HEK293T (cell line): ENCODE measurements at places on chromosomes 2 and 18.

- DNase-seq, result no peak
Observed at GRCh38 chr18:44968336-44968735, 287.6 kb downstream of the SETBP1 start.

GRCh38 chr2:144550084-144550483 is 30.2 kb upstream of the ZEB2 start:
- DNase-seq, result no peak

DNA sequence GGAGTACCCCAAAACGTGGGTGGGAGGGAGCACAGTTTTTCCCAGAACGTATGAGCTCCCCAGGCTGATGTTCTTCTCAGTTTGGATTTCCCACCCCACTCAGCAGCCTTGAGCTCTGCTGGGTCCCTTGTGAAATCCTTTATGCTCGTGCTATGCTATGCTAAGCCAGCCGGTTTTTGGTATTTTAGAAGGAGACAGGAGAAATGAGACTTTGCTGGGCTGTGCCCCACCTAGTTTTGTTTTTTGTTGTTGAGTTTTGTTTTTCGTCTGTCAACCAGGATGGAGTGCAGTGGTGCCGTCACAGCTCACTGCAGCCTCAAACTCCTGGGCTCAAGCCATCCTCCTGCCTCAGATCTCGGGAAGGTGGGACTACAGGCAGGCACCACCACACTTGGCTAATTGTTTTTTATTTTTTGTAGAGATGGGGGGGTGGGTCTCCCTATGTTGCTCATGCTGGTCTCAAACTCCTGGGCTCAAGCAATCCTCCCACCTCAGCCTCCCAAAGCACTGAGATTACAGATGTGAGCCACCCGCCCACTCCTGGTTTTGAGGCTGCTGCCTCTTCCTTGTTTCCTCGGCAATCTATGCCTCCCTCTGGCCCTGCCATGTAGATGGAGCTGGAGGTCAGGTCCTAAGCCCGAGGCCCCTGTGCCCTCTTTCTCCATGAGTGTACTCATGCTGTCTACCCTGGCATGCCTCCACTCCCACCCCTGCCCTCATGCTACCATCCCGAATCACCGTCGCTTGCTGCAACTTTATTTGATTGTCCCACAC is 17.5 kb upstream of the MGAT4A start:
- no peak for DNase-seq

DNA sequence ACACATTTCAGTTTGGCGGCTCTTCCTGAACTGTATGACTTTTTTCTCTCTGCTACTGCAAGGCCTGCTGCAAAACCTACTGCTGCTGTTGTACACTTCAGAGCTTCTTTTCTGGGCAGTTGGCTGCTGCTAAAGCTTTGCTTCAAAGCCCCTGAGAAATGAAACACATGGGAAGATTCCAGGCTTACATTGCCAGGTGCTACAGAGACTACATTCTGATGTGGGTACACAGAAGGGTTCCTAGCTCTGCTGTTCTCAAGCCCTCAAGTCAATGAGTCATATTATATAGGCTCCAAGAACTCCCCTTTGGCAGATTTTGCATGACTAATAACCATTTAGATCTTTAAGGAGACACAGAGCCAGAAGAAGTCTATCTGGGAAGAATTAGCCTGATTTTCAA is 12.9 kb upstream of the PGAP1 start:
- no peak for DNase-seq

- peak; percentile 65 for DNase-seq
Observed at GRCh38 chr2:235766278-235766677, 272.4 kb downstream of the AGAP1 start.

DNA sequence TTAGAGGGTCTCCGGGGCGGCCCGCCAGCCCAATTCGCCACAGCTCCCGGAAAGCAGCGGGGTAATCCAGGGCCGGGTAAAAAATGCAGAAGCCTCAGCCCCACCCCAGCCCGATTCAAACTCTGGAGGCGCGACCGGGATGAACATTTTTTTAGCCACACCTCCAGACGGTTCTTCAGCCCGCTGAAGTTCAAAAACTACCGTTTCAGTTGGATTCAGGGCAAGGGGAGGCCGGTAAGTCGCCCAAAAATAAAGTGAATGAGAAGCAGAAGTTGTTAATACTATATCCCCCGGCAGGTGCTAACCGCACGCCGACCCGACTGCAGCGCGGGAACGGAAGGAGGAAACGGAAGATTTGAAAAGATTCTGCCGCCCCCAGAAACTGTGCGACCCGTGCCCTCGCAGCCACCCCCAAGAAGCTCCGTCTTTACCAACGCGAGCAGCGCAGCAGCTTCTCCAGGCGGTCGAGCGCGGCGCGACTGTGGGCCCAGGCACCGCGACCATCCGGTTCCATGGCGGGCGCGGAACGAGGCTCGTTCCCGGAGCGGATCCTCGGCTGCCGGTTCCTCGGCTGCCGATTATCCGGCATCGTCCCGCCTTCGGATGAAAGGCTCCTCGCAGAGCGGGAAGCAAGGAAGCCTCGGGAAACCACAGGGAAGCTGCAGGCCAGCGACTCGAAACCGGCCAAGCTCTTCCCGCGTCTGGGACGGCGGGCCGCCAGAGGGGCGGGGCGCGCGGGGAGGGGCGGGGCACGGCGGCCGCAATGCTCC is at the start of gene BARD1:
Gene BARD1 (minus strand): TSS at position 703 of the 770 bp plus-strand sequence. CDS start 114 bp downstream, at position 589.
- peak; percentile 42 for DNase-seq

DNA sequence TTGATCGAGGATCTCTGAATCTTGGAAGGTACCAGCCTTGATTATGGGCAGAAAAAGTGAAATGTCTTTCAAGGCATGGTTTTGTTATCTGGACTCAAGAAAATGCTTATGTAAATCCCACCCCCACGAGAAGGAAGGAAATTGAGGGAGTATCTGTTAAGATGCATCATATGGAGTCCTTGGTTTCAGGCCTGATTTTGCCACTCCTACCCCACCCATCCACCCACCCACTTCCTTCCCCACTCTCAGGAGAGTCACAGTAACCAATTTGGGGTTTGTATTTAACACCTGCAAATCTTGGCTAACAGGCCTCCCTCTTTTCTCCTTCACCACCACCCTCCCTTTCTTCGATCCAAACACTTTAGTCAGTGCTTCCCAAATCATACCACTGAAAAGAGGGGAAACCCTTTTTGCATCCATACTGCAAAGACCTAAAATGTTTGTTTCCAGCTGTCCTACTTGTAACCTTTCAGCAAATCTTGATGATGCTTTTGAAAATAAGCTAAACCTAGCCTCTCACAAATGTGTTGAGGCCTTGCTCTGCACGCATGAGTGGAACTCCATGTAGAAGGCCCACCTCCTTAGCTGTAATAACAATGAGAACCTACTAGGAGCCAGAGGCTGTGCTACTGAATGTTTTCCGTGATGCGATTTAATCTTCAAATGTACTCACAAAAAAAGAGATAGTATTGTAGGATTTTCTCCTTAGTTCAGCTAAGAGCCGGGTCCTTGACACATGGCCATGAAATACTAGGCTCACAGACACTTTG is 34.8 kb downstream of the POU3F3 start:
- no peak for DNase-seq

DNA sequence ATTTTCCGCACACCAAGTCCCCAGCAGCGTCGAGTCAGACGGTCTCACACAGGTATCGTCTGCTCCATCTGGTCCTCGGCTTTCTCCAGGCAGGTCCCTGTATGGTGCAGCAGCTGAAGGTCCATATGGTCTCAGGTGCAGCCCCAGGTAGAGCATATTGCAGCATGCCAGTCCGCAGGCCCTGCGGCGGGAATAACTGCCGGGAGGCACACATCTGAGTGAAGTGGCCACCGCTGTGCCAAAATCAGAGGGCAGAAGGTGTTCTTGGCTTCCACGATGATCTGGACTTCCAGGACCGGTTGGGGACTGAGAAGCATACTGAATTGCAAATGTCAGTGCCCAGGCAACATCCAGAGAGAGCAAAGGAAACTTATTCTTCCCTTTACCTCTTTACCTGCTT is 320.3 kb downstream of the RNF144A start:
- DNase-seq, result no peak

- DNase-seq, result no peak
Observed at GRCh38 chr18:35062408-35062807, 21.2 kb downstream of the MAPRE2 start.

GRCh38 chr2:112762276-112762675 is 2.1 kb downstream of the CKAP2L start:
- DNase-seq, result no peak

- DNase-seq, result no peak
Observed at GRCh38 chr18:42275138-42275535, 320.1 kb downstream of the PIK3C3 start.

- no peak for DNase-seq
Observed at GRCh38 chr2:127932199-127932876, 46.6 kb upstream of the AMMECR1L start.

GRCh38 chr18:67599277-67599676 is 82.8 kb upstream of the DSEL start:
- no peak for DNase-seq

DNA sequence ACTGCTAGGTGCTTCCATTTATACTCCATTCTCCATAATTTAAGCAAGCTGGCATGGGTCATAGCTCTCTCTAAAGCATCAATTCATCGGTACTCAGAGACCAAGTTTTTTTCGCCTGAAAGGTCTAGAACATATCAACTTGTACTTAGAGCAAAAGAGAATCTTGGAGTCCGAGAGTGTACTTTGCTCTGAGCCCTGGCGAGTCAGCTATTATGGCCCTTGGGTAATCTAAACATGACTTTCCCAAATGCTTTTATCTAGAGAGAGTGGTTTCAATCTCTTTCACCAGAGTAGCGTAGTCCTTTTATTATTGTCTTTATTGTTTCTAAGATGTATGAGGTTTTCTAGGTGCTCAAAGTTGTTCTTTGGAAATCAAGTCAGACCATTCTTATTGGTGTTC is 34.4 kb downstream of the MAIP1 start:
- no peak for DNase-seq

DNA sequence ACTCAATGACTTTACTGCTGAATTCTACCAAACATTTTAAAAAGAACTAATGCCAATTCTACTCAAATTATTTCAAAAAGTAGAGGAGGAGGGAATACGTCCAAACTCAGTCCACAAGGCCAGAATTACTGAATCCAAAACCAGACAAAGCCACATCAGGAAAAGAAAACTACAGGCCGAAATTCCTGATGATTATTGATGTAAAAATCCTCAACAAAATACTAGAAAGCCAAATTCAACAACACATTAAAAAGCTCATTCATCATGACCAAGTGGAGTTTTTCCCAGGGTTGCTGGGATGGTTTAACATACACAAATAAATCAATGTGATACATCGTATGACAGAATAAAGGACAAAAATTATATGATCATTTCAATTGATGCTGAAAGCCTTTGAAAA is 103.9 kb upstream of the UBE2E3 start:
- DNase-seq, result no peak

- DNase-seq, result no peak
Observed at GRCh38 chr2:41927581-41928264, 120.1 kb upstream of the PKDCC start.

GRCh38 chr2:216300906-216301305 is 71.4 kb downstream of the MARCHF4 start:
- DNase-seq, result no peak

- peak; percentile 46 for DNase-seq
Observed at GRCh38 chr2:101518578-101519492, 43.9 kb upstream of the RFX8 start.
